Gastrocnemius medialis (tissue), 4 donors: ENCODE measurements at places on chromosomes 13 and 19.

GRCh38 chr13:23723471-23723870 lies 153.3 kb downstream of the TNFRSF19 start:
- DNase-seq, result no peak
- H3K4me1 ChIP-seq, result no peaks in the 10 kb centered on the region
- H3K36me3 ChIP-seq, result no peaks in the 10 kb centered on the region
- no peak overlapping the region for H3K27ac ChIP-seq

DNA sequence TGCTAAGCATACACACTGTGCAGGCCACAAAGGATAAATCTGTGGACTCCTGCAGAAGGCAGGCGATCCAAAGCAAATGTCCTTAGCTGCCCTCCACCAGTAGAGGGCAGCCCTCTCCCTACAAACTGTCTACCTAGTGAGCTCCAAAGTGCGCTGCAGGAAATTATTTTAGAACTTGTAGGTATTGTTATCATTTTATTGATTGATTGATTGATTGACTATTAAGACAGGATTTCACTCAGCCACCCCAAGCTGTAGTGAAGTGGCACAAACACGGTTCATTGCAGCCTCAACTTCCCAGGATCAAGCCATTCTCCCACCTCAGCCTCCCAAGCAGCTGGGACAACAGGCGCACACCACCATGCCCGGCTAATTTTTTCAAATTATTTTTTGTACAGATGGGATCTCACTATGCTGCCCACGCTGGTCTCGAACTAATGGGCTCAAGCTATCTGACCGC lies 37.3 kb downstream of the RNF6 start:
- no peaks in the 10 kb centered on the region for H3K27me3 ChIP-seq
- no peak overlapping the region for H3K4me3 ChIP-seq
- no peaks in the 10 kb centered on the region for H3K4me1 ChIP-seq
- no peak overlapping the region for H3K27ac ChIP-seq
- H3K36me3 ChIP-seq, result no peaks in the 10 kb centered on the region
- DNase-seq, result no peak

GRCh38 chr19:43597876-43598275 lies 1.5 kb downstream of the ZNF576 start:
- DNase-seq, result no peak
- H3K27ac ChIP-seq, result peak overlapping the region; percentile 96
- H3K4me1 ChIP-seq, result peaks cover 27% of the 10 kb centered on the region
- H3K4me3 ChIP-seq, result no peak overlapping the region
- no peaks in the 10 kb centered on the region for H3K36me3 ChIP-seq

DNA sequence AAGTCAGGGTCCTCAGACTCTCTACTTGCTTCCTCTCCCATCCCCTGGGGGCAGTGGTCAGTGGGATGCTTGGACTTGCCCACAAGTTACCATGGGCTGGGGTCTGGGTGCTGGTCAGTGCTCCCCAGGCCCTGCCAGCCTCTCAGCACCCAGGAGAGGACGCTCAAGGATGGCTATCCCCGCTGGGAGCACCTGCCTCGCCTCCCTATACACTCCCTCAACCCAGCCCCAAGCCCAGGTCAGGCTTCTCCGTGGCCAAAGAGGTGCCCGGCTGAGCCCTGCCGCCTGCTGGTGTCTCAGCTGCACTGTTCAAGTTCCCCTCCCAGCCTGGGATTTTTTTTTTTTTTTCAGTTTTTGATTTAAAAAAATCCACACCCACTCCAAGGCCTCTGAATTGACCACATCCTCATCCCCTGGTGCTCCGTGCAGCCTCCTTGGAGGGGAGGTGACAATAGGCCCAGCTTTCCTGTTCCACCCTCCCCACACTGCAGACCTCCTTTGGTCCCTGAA lies 10.8 kb downstream of the F2RL3 start:
- no peak for DNase-seq
- peaks cover 7% of the 10 kb centered on the region for H3K4me1 ChIP-seq
- no peaks in the 10 kb centered on the region for H3K36me3 ChIP-seq
- H3K4me3 ChIP-seq, result no peak overlapping the region

DNA sequence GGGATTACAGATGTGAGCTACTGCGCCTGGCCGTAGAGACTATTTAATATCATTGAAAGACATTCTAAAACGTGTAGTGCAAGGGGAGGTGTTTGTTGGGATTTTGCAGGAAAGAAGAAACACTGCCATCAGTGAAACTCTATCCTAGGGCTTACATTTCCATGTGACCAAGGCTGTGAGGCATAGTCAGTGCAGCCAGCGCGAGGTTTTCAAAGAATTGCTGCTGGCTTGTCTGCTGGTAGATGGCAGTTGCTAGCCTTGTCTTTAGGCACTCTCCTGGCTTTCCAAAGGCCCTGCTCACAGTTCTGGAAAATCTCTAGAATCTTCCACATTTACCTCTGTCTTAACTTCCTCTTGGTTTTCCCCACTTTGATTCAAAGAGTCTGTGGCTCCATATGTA lies 77.5 kb downstream of the GPC6 start:
- H3K27me3 ChIP-seq, result no peaks in the 10 kb centered on the region
- H3K4me1 ChIP-seq, result no peaks in the 10 kb centered on the region
- no peaks in the 10 kb centered on the region for H3K36me3 ChIP-seq
- H3K27ac ChIP-seq, result no peak overlapping the region

DNA sequence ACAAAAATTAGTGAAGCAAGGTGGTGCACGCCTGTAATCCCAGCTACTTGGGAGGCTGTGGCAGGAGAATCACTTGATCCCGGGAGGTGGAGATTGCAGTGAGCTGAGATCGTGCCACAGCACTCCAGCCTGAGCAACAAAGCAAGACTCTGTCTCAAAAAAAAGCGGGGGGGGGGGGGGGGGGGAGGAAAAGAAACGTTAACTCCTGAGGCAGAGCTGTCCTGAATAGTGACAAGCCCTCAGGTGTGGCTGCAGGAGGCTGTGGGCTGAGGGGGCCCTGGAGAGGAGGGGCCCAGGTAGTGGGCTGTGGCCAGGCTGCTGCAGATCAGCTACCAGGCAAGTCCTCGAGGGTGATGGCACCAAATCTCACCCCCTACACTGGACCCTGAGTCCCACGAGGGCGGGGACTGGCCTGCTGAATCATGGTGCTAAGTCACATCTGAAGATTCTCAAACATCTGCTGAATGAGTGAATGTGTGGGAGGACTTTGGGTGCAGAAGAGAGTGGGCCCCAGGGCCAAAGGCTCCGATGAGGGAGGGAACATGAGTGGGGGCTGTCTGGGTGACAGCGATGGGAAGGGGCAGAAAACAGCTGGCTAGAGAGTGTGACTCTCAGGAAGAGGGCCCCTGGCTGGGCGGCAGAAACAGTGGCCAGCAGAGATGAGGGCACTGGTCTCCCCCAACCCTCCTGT lies 24.6 kb upstream of the ATP1A3 start:
- no peaks in the 10 kb centered on the region for H3K4me1 ChIP-seq
- no peak for DNase-seq
- no peak overlapping the region for H3K27ac ChIP-seq
- no peaks in the 10 kb centered on the region for H3K27me3 ChIP-seq
- no peak overlapping the region for H3K4me3 ChIP-seq
- no peaks in the 10 kb centered on the region for H3K36me3 ChIP-seq

DNA sequence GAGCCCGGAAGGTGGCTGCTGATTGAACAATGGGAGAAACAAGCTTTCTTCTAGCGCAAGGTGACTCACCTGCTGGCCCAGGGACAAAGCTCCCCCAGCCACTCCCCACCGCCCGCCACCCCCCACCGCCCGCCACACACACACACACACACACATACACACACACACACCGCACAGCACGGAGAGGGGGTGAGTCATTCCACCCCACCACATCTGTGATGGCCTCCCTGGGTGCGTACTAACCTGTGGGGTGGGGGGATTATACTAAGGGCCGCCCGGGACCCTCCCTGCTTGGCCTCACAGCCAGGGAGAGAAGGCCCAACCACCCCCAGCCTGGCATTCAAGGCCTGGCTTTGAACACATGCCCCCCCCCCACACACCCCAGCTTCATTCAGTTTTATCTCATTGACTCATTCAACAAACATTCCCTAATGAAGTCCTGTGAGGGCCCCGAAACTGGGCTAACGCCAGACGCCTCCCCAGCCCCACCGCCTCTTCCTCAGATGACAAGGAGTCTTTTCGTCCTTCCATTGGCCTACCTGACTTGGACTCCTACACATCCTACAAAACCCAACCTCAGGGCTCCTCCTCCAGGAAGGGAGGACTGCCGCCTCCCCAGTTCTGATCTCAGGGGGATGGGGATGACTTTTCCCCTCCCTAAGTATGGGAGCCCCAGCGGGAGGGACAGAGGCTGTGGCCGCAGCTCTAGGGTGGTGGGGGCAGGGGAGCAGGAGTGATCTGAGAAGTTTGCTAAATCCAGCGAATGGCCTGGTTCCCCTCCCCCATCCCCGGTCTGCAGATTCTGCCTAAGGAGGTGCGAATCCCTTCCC lies 5.8 kb upstream of the ONECUT3 start:
- no peak for DNase-seq
- peaks cover 4% of the 10 kb centered on the region for H3K4me1 ChIP-seq
- no peak overlapping the region for H3K27ac ChIP-seq
- H3K4me3 ChIP-seq, result no peak overlapping the region
- peaks cover 87% of the 10 kb centered on the region for H3K27me3 ChIP-seq

DNA sequence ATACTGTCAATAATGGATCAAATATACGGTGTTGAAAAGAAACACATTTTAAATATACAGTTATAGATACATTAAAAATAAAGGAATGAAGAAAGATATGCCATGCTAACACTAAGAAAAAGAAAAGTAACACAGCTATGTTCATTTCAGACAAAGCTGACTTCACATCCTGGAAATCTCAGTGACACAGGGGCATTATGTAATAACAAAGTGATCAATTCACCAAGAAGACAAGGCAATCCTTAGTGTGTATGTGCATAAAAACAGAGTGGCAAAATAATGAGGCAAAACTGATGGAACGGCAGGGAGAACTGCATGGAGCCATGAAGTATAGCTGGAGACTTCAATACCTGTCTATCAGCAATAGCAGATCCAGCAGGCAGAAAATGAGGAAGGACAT lies 13.1 kb downstream of the ZNF14 start:
- H3K27me3 ChIP-seq, result no peaks in the 10 kb centered on the region
- no peak overlapping the region for H3K27ac ChIP-seq
- H3K4me3 ChIP-seq, result no peak overlapping the region
- H3K4me1 ChIP-seq, result no peaks in the 10 kb centered on the region

DNA sequence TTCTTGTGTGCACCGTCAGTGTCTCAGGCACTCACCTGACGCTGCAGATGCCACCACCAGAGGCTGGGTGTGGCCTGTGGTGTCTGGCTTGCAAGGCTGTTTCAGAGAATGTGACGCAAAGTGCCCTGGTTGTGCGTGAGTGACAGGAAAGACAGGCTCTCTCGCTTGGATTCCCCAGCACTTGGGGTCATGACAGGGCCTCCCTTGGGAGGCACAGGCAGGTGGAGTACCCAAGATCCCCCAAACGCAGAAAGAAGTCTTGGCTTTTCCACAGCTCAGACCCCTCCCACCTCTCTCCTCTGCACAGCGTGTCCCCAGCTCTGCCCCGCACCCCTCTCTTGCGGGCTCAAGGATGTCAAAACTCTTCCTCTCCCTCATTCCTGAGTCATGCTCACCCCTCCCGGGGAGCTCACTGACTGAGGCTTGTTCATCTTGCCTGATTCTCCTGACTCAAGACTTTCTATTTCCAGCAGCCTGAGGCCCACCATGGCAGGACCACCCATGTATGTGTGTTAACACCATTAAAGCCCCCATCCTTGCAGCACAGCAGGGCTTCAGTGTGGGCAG lies 21.0 kb downstream of the DHX34 start:
- no peak overlapping the region for H3K27ac ChIP-seq
- no peak overlapping the region for H3K4me3 ChIP-seq
- no peaks in the 10 kb centered on the region for H3K4me1 ChIP-seq
- no peak for DNase-seq

DNA sequence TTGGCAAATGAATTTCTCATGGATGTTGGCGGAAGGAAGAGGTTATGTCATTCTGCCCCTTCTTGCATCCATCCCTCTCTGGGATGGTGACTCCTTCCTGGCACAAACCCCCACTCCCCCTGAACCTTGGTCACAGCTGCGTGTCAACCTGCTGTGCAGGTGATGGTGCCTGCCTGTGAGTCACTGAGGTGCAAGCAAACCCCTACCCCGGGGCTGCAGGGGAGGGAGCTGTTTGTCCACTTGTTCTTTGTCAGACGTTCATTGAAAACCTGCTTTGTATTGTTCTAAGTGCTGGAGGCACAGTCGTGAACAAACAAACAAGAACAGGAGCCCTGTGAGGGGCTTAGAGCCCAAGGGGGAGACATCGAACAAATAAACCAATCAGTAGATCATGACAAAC lies 2.0 kb upstream of the GAPDHS start:
- H3K27ac ChIP-seq, result no peak overlapping the region
- peaks cover 50% of the 10 kb centered on the region for H3K27me3 ChIP-seq
- H3K36me3 ChIP-seq, result no peaks in the 10 kb centered on the region

GRCh38 chr19:14512406-14512961 lies 5.7 kb downstream of the DNAJB1 start:
- no peak overlapping the region for H3K27ac ChIP-seq
- DNase-seq, result no peak
- H3K27me3 ChIP-seq, result no peaks in the 10 kb centered on the region
- H3K36me3 ChIP-seq, result no peaks in the 10 kb centered on the region

GRCh38 chr13:80363890-80364503 lies 23.1 kb upstream of the SPRY2 start:
- peak overlapping the region; percentile 29 for H3K4me3 ChIP-seq
- H3K36me3 ChIP-seq, result no peaks in the 10 kb centered on the region
- H3K27ac ChIP-seq, result no peak overlapping the region
- no peaks in the 10 kb centered on the region for H3K27me3 ChIP-seq
- no peak for DNase-seq
- peaks cover 13% of the 10 kb centered on the region for H3K4me1 ChIP-seq

DNA sequence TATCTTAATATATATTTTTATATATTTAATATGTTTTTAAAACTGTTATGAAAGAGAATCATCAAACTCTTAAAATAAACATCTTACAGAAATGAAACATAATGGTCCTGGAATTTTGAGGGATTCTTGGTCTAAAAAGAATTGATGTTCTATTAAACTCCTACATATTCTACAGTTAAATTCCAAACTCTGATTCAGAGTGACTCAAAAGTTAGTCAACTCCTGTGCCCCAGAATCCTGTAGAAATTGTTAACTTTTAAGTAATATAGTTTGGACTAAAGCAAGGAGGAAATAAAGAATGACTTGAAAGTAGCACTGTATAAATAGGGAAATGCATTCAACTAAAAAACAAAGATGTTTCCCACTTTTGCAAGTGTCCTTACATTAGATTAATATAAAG lies 47.7 kb downstream of the FNDC3A start:
- no peak for DNase-seq
- no peaks in the 10 kb centered on the region for H3K4me1 ChIP-seq
- no peak overlapping the region for H3K27ac ChIP-seq

DNA sequence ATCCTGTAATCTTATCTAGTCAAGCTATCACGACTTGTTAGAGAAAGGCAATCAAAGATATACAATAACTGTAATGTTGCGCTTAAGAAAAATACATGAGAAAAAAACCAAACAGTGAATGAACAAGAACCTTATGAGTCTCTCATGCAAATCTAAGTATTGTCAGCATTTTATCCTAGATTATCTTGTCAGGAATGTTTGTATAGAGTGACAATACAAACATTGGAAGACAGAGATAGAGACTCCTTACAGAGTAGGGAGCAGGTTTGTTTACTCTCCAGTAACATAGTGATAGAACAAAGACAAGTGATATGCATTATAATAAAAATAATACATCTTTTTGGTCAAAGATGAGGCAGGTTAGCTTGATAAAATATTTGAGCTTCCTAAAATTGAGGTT lies 444.8 kb downstream of the SLITRK5 start:
- no peaks in the 10 kb centered on the region for H3K36me3 ChIP-seq
- H3K27ac ChIP-seq, result no peak overlapping the region
- H3K4me1 ChIP-seq, result no peaks in the 10 kb centered on the region
- no peak overlapping the region for H3K4me3 ChIP-seq
- no peak for DNase-seq
- no peaks in the 10 kb centered on the region for H3K27me3 ChIP-seq
